C1 segment of cervical spinal cord (tissue), 14 donors: ENCODE measurements at places on chromosomes 12 and 14.

DNA sequence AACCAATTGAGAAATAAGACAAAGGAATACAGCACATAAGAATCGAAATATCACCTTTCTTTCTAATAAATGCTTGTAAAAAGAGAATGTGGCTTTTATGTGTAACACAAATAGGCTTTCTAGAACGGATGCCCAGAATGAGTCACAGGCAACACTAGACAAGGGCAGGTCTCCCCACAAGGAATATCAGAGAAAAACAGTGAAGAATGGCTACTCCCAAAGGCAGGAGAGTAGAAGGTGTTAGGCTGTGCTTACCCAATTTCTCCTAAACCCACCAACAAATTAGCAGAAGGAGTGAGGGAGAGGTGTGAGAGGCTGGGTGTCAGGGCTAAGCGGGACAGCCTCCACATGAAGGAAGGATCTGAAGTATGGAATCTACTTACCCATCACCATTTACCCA, 55.2 kb downstream of the GALNT4 start:
- no peak for DNase-seq

DNA sequence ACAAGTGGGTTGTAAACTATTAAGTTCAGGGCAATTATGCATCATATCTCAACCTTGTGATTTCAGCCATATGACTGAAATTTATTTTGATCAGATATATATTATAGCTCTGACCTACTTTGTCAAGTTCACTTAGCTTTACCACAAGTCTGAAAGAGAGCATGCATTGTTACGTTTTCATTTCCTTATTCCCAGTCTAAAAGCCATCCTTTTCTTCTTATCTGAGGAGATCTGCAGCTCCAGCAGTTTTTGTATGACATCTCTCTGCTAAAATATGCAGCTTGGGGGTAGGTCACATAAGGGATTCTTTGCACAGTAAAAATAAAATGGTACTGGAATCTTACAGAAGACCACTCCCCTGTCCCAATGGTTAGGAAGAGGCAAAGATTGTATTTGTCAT, 1682.8 kb upstream of the FLRT2 start:
- DNase-seq = no peak

- DNase-seq = no peak
Observed at GRCh38 chr12:62767496-62767895, 167.5 kb downstream of the PPM1H start.

DNA sequence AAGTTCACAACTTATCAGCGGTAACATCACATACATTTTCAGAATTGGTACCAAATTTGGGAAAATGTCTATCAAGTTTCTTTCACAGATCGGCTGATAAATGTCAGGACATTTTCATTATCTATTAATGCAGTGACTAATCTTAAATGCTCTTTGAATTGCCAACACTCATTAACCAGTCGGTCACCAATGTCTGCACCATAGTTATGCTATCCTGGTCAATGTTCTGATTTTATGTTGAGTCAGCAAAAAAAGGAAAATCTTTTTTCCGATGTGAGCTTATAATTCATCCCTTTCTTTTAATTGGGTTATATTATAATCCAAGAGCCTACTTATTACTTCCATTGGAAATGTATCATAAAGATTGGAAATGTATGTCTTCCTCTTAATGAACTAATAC, 77.2 kb downstream of the NTF3 start:
- DNase-seq = no peak

- DNase-seq = no peak
Observed at GRCh38 chr12:42056130-42056529, 88.5 kb downstream of the GXYLT1 start.

DNA sequence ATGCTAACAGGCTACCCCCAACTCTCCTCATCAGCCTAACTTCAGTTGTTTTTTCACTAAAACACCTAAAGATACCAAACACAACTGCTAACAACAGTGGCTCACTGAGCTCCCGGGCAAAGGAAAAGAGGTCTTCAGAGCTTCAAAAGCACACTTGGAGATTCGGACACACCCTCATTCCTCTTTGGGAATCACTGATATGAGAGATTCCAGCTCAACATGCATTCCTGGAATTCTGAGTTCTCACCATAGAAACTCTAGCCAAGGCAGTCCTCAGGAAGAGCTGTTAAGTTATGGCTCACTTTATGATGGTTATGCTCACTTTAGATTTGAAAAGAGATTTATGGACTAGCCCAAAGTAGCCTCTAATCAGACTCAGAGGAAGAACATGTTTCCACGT, 40.1 kb downstream of the STXBP6 start:
- DNase-seq = no peak

DNA sequence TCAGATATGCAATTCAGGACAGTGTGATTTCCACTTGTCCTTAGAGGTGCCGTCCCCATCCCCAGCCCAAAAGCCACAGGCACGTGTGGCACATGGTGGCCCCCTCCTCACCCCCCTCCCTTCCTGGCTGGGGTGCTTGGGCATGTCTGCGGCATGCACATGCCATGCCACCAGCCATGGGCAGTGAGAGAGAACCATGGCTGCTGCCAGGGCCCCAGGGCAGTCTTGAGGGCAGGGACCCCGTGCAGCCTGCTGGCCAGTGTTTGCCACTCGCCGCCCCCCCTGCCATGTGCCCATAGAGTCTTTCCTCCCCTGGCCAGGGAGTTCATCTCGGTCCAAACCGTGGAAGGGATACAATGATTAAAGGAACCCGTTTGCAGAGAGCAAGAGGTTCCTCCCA, 41.5 kb downstream of the TNFAIP2 start:
- no peak for DNase-seq

DNA sequence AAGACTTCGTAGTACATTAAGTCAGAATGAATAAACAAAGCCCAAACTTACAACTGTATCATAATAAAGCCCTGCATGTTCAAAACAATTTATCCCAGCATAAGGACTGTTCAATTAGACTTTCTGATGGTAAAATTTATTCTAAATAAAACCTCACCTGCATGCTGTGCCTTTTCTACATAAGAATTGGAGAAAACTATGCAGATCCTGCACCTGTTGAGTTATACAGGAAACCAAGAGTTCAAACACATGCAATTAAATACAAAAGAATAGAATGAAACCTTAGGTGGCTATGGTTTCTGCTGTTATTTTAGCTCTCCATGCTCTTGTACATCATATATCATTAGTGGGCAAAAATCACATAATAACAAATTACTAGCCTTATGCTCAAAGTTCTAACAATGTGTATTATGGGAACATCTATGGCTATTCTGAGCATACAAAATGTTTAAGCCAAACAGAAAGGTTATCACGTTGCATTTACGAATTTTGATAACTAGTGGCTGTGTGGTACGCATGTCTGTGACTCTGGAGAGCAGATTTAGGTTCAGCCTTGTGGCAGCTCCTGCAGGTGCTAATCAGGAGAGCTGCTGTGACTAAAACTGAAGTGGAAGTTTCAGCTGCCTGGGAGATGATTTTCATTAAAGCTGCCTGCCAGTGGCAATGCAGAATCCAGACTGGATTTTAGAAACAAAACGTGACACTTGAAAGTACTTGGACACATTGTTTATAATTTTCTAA, 36.1 kb upstream of the LRFN5 start:
- DNase-seq = no peak

DNA sequence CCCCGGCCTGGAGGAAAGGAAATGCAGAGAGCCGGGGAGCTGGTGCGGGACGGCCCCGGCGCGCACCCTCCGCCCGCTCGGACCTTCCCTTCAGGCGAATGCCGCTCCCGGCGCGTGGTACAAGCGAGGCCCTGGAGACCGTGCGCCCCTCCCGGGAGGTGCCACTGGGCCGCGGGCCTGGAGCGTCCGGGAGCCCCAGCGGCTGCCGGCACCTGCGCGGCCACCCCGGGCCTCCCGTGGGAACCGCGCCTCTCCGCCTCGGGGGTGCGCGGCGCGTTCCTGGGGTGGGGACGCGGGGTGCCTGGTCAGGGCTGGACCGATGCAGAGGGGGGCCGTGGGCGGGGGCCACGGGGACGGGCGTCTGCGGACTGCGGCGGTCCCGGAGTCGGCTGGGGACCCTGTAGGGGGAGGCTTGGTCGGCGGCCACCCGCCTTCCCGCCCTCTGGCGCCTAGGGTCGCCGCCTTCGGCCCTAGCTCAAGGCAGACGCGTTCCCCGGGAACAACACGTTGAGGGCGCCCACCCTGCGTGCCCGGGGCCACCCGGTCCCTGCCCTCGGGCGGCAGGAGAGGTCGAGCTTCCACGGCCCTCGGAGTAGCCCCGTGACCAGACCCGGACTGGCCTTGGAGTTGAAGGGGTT, 599 bp downstream of the PAPLN start:
- no peak for DNase-seq

GRCh38 chr12:38588624-38589305, 272.2 kb downstream of the ALG10B start:
- DNase-seq = no peak

DNA sequence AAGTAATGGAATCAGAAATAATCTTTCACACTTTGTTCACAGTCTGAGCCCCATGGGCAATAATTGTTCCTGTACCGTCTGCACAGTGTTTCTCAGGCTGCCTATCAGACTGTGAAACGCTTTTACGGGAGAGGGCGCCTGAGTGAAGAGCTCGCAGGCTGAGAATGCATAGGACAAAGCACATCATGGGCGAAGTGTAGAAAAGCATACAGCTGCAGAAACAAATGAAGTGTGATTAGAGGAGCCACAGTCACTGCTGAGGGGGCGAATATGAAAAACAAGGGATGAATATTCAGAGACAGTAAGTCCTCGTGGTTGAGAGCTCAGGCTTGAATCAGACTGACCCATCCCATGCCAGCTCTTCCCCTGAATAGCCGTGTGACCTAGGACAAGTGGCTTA, 438.4 kb upstream of the DCN start:
- no peak for DNase-seq

GRCh38 chr12:114447274-114447716, 41.4 kb upstream of the TBX5 start:
- no peak for DNase-seq

GRCh38 chr14:57796556-57796955, 69.3 kb downstream of the SLC35F4 start:
- DNase-seq = no peak

DNA sequence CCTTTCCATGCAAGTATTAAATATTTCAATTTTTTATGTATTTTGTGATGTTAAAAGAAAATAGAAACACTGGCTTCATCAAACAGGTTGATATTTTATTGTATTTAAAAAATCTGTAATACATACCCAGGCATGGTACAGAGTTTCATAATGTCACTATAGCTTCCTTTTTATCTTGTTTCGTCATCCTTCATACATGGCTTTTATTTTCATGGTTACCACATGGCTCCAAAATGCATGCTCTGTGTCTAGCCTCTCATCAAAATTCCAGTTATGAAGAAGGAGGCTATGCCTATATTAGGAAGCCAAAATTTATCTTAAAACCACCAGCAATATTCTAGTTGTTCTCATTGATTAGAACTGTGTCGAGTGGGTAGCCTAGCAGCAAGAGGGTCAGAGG, 464.8 kb downstream of the BTG1 start:
- no peak for DNase-seq

DNA sequence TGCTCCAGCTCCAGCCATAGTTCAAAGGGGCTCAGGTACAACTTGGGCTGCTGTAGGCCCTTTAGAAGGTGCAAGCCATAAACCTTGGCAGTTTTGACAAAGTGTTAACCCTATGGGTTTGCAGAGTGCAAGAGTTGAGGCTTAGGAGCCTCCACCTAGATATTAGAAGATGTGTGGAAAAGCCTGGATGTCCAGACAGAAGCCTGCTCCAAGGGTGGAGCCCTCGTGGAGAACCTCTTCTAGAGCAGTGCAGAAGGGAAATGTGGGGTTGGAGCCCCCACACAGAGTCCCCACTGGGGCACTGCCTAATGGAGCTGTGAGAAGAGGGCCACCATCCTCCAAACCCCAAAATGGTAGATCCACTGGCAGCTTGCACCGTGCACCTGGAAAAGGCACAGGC, 45.1 kb downstream of the RPS29 start:
- no peak for DNase-seq

DNA sequence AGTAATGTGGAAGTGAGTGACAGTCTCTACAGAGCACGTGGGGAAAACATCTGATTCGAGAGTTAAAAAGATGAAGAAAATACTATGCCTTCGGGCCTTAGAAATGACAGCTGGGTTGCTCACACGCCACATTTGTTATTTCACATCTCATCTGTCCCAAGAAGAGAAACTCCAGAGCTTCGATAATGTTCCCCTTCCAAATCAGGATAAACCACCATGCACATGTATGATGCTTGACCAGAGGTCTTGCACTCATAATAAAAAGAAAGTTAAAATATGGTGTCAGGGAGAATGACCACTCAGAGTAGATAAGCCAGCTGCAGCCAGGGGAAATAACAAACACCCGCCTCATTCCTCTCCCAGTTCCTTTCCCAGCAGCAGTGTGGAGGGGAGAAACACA, 34.6 kb downstream of the NIN start:
- DNase-seq = no peak

DNA sequence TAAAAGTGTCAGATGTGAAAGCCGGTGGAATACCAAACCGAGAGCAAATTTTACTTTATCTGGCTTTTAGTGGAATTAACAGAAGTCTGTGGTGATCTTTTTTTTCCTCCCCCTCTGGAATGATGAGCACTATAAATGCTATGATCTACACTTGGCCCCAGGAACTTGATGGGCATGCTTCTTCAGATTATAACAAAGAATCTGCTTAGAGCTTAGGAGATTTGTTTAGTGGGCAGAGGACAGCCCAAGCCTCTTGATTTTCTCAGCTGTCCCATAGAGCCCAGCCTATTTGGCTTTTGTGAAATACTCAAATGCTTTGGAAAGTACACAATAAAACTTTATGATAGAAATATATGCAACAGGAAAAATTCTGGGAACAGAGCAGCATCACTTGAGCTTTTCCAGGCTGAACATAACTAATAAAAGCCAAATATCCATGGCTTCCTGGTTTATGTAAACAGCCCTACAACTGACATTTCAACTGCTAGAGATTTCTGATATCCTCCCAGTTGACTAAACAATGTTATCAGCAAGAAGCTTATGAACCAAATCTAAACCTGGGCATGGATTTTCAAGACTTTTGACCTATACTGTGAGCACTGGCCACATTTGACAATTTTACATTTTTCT, 149.6 kb downstream of the PLXNC1 start:
- no peak for DNase-seq
